Lung microvascular endothelial cell (primary cell): ENCODE measurements at places on chromosomes 5 and 9. TPM values are rescaled to one million over a fixed set of nuclear protein-coding genes. Genes with fewer than 3 reads are reported as not detected.

GRCh38 chr5:177982072-177982727 is 13.8 kb downstream of the PROP1 start:
- no peak for DNase-seq

GRCh38 chr5:81805086-81805485 is 54.2 kb upstream of the SSBP2 start:
- DNase-seq = no peak

- DNase-seq = peak; percentile 16
Measured at GRCh38 chr5:33258553-33258952, 182.2 kb upstream of the TARS1 start.

GRCh38 chr5:106825374-106825773 is 845.4 kb downstream of the EFNA5 start:
- no peak for DNase-seq

DNA sequence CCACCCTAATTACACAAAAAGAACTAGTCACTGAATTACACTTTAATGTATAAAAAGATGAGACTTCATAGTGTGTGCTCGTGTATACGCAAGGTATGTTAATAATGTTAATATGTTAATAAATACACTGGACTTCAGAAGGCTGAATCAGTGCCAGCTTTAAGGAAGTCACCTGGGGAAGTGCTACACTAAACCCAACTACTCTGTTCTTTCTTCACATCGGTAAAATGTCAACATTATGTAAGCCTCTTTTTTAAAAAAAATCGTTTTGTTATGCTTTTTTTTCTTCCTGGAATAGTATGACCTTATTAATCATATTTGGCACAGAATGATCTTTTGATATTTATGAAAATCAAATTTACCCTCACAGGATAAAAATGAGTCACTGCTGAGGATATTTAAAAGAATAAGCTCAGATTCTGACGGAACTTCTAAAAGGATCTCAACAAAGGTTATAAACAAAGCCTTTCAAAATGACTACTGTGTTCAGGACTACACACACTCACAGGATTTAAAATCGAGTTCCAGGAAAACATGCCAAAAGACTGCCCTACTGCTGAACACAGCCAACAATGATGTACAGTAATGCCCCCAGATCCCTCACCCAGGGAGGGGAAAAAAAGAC is 75.9 kb downstream of the AUH start:
- DNase-seq = peak; percentile 53

- peak; percentile 58 for DNase-seq
Measured at GRCh38 chr5:13745508-13745907, 199.0 kb downstream of the DNAH5 start.

DNA sequence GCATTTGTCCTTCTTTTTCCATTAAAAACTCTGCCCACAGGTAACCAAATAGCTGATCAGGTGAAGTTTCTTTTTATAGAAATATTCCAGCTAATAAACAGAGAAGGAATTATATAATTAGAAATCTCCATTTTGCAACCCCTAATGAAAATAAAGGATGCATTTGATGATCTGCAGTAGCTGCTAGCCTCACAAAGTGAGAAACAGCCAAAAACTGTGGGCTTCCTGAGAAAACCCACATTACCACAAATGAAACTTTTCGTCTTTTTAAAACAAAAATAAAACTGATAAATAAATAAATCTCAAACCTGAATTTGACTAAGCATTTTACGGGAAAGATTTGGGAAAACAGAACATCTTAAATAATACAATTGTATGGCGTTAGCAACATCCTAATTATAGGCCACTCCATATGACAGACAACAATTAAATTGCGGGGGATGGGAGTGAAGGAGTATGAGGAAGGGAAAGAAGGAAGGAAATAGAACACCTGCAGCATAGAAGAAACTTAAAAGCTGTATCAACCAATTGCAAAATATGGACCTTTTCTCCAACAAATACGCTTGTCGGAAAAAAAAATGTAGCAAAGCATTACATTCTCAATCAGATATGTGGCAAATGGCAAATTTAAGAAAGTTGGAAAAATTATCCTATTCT is 283.0 kb upstream of the ITGA1 start:
- no peak for DNase-seq

DNA sequence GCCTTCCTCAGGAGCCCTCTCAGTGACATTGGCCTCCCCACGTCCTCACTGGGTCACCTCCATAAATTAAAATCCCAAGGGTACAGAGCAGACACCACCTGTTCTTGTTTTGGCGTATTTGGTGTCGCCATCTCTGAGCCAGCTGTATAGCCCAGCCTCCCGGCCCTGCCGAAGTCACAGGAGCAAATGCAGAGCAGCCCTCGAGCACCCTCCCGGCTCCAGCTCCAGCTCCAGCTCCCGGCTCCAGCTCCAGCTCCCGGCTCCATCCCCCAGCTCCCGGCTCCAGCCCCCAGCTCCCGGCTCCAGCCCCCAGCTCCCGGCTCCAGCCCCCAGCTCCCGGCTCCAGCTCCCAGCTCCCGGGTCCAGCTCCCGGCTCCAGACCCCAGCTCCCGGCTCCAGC is 74.3 kb downstream of the ZNF354C start:
- no peak for DNase-seq

- DNase-seq = no peak
Measured at GRCh38 chr9:125894566-125894965, 147.4 kb downstream of the PBX3 start.

DNA sequence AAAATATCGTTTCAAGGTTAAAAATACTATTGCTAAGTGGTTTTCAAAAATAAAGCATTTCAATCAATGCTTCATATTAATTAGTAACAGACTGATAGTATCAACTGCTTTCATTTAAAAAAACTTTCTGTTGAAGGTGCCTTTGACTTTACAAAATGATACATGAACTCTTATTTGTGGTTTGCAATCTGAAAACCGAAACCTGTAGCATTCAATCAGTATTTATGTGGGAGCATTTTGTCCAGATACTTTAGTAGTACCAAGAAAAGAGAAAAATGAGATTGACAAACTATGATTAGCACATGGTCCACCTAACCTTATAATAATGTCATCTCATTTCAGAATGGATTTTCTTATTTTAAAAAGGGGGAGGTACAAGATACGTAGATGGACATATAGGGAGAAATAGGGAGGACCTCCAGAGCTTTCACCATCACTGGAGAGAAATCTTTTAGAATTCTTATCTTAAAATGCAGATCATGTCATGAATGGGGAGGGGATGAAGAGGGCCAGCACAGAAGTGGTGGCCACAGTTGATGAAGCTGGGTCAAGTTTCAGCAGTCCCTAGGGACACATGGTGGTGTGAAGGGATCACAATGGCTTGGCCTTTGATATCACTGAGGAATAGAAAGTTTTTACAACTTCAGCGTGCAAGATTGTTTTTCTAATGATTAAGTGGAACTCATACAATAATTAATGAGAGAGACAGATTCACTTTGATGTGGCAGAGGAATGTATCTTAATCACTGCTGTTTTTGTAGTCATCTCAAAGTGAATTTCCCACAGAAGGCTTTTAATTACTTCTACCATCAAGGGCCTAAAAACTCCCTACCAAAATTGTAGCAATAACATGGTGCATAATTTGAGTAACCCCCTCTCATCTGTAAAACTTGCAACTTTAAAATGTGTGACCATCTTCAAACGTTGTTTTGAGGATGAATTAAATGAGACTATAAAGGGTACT is 322.3 kb upstream of the EDIL3 start:
- no peak for DNase-seq

GRCh38 chr9:92671323-92671722 is 1.4 kb upstream of the IPPK start:
- DNase-seq = peak; percentile 82

DNA sequence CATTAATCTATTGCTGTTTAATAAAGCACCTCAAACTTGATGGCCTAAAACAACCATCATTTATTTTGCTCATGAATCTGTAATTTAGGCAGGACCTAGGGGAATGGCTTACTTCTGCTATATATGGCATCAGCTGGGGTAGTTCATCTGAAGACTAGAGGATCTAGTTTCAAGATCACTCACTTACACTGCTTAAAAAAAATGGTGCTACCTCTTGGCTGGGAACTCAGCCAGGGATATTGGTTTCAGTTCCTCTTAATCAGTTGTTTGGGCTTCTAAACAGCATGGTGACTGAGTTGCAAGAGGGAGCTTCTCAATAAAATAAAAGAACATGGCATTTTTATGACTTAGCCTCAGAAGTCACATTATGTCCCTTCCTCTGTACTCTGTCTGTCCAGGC is 142.0 kb downstream of the FAM114A2 start:
- peak; percentile 2 for DNase-seq

GRCh38 chr5:131264451-131265099 is 722 bp downstream of the CDC42SE2 start:
- DNase-seq = peak; percentile 42

- no peak for DNase-seq
Measured at GRCh38 chr9:37406603-37407401, 15.7 kb upstream of the GRHPR start.

DNA sequence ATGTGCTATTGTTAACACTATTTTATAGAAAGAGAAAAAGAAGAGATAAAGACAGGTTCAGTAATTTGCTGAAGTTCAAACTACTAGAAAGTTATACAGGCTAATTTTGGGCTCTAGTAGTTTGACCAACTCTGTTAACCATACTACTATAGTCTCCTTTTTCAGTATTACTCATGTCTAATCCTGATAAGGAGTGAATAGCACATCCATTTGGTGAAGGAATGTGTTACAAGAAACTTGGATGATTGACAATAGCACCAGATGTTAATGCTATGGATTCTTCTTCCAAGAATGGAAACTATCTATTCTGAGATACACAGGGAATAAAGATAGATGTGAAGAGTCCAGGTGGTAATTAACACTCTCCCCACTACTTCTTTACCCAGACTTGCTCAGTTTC is 677.3 kb downstream of the PRELID2 start:
- DNase-seq = no peak

DNA sequence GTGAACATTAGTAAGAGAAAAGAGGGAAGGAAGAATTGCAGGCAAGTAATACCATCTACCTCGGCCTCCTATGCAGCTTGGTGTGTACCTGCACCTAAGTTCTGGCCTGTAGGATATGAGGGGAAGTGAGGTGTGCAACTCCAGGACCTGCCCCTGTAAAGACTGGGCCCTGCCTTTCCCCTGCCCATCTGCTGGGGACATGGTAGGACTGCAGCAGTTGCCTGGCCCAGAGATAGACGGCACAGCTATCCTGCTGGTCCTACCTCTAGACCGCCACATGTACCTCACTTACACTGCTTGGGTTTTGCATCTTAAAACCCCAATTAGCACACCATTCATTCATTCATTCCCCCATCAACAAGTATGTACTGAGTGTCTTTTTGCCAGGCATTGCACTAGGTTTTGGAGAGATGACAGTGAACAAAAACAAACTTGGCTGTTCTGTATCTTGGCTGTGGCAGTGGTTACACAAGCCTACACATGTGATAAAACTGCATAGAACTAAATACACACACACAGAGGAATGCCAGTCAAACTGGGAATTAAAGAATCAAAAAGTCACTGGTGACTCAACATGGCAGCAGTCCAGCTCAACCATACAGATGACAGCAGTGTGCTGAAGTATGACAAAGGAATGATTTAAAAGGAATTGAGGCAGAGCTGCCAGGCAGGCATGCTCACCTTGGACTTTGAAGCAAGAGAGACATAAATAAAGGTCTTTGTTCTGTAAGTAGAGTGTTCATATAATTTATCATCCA is 23.3 kb upstream of the MGAT1 start:
- DNase-seq = peak; percentile 78

DNA sequence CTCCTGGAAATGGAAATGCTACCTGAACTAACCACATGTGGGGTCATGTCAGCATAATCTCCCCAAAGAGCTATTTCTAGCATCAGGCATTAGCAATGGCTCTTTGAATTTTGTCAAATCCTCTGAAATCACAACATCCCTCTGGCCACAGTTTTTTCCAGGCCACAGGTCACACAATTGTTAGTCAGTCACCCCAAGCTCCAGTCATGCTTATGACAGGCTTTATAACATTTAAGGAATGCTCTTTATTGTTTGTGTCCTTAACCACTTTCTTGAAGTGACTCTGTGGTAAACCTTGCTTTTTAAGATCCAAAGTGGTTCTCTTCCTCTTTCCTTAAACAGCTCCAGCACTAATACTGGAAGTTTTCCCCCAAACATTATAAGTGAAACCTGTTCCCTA is 169.2 kb upstream of the HMHB1 start:
- no peak for DNase-seq

- DNase-seq = no peak
Measured at GRCh38 chr5:87268970-87269377, 1.3 kb downstream of the RASA1 start.

DNA sequence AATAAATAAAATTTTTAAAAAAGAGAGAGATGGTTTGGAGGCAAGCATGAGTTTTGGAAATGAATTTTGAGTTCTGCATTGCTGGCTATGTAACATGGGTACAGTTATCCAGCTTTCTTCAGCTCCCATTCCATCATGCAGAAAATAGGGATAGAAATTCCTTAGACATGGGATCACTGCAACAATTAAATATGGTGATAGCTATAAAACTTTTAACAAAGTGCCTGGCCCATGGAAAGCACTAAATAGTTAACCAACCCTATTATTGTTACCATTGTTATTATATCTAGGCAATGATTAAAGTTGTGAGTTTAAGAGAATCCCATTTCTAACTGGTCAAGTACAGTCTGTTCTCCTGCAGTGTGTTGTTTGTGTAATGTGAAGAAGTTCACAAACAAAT is 115.4 kb upstream of the GAS1 start:
- DNase-seq = no peak

DNA sequence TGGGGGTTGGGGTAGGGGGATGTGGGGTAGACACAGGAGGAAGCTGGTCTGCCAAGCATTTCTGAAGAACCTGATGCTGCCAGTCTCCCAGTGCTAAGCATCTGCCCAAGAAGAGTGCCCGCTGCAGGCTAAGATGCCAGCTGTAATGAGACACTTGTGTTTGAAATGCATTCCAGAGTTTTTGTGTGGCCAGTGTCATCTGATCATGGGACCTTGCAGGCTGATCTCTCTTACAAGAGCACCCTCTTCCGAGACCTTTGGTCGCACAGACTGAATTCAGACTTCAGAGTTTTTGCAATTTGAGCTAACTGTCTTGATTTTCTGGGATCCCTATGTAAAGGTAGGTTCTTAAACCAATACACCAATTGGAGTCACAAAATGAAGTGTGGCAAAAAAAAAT is 58.1 kb downstream of the DENND1A start:
- no peak for DNase-seq

DNA sequence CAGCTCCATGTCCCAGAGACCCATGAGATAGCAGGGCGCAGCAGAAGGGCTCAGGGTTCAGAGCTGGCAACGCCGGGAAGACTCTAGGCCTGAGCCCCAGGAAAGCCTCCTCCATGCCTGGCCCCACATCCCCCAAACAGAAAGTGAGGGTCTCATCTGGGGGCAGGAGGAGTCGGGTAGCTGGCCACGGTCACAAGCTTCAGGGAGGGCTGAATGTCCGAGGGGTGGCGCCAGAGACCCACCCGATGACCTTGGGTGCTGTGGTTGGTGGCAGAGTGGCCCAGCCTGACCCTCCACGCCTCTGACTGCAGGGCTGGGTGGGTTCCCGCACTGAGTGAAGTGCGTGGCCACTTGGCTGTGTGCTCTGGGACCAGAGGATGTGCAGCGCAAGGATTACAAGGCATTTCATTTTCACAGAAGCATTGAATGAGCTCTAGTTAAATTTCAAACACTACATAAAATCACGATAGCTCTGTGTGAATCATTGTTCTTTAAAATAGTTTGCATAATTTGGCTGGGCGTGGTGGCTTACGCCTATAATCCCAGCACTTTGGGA is 3.0 kb downstream of the C8G start:
- peak; percentile 43 for DNase-seq

- DNase-seq = no peak
Measured at GRCh38 chr9:98563212-98563907, 145.4 kb downstream of the GABBR2 start.

SPAG8 gene
- not detected in 2 replicates for total RNA-seq

ADAMTS13 gene
- total RNA-seq = 0.44 and 0.60 TPM in 2 replicates

CFAP157 gene
- total RNA-seq = not detected in 2 replicates

FAM153A gene
- total RNA-seq = not detected in 2 replicates

INSL4 gene
- not detected in 2 replicates for total RNA-seq

POLR3G gene
- total RNA-seq = 2.4 and 3.7 TPM in 2 replicates

IPPK gene
- 12.6 and 15.3 TPM in 2 replicates for total RNA-seq
